ENCODE measurements at places on chromosomes 16 and 17.

GRCh38 chr17:81868674-81869220 is 2.4 kb downstream of the ARHGDIA start:
- no peak for DNase-seq

- no peak for DNase-seq
Observed at GRCh38 chr16:69100071-69100691, 5.3 kb upstream of the HAS3 start.

GRCh38 chr17:31926100-31926729 is 10.6 kb upstream of the SUZ12 start:
- no peak for DNase-seq

DNA sequence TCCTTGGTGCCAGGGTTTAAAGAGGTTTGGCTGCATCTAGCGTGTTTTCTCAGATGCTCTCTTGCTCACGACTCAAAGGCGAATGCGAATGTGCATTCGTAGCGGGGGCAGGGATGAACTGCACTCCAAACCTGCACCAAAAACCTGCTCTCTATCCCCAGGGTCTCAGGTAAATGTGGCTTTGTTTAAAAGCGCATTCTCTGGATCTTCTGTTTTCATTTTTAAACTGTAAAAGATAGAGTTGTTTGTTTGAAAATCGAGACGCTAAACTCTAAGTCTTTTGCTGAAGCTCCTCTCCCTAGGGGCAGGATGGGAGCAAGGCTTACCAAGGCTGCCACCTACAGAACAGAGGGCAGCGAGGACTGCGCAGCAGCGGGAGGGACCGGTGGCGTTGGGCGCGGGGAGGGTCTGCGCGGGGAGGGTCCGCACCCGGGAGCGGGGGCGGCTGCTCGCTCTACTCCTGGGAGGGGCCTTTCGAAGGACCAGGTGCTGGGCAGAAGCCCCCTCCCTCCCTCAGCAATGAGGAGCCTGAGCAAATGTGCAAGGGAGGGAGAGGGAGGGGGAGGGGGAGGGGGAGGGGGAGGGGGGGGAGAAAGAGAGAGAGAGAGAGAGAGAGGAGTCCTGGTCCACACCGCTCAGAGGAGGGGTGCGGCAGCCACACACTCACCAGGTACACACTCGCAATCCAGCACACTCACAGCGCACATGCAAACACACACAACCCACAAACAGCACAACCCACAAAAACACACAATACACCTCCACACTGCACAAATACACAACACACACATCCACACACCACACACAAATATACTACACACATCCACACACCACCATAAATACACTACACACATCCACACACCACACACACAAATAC is 142.8 kb downstream of the GRIN2A start:
- no peak for DNase-seq

- no peak for DNase-seq
Observed at GRCh38 chr16:85557083-85557970, 55.8 kb upstream of the GSE1 start.

- no peak for DNase-seq
Observed at GRCh38 chr17:10836966-10837590, 809 bp downstream of the PIRT start.

GRCh38 chr16:75222271-75222783 is 3.5 kb downstream of the CTRB1 start:
- DNase-seq, result no peak

- DNase-seq, result peak; percentile 4
Observed at GRCh38 chr16:12575288-12575687, 228.4 kb downstream of the CPPED1 start.

DNA sequence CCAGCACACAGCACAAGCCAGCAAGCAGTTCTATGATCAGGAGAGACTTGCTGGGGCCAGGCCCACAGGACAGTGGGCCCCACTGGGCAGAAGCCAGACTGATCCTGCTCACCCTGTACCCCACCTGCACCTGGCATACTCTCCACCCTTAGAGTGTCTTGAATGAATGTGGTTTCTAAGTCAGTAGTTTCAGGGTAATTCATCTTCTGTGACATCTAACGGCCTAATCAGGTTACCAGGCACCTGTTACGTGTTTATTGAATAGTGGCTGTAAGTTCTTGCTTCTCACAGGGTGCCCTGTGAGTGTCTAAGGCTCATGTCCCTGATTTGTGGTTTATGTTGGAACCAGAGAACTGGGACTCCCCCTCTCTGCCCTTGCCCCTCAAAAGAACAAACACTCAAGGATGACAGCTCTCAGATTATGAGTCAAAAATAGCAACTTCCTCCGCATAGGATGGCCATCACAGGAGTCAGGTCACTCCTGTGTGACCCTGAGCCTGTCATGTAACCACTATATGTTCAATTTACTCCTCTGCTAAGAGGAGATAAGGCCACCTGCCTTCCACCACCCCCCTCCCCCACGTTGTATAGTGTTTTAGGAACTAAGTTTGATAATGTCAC is 7.0 kb upstream of the OR2C1 start:
- DNase-seq, result no peak

DNA sequence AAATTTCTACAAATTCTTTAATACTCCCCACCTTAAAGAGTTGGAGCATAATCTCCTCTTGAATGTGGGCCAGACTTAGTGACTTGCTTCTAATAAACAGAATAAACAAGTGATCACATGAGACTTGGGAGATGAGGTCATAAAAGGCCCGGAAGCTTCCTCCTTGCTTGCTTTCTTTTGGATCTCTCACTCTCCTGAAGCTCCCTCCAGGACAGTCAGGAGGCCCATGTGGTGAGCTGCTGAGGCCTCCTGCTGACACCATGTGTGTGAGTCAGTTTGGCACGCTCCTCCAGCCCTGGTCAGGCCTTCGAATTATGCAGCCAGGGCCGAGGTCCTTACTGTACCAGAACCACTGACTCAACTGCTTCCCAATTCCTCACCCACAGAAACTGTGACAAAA is 53.2 kb downstream of the NDEL1 start:
- peak; percentile 88 for DNase-seq

DNA sequence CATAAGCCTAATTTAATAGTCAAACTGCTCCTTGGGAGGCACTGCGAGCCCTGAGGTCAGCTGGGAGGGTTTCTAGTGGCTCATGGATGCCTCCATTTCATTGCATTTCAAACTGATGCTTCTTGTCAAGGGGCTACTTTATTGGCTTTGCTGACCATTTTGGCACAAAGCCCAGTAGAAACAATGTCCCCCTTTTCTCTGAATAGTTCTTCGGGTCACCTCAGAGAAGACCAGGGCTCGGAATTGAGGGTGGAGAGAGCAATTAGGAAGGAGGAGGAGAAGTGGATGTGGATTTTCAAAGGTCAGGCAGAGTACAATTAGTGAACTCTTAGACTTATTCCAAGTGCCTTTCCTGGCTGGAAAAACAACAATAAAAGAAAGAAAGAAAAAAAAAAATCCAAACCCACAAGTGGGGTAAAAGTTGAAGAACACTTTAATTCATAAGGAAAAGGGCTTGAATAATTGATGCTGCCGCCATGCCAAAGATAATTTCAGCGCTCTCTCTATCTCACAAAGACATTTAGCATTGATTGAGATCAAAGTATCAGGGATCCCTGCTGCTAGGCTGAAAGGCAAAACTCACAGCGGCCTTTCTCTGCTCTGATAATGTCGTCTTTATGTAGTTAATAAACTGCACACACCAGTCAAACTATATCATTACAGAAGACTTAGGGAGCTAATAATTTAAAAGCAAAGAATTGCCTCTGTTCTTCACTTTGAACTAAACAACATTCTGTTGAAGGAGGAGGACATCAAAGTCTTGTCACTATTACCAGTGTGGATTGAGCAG is 122.7 kb downstream of the RGS9 start:
- DNase-seq, result no peak
